ENCODE measurements at places on chromosomes 2 and 18.
A peak's percentile ranks its signal among the peaks of the same experiment; 100 is the strongest.

DNA sequence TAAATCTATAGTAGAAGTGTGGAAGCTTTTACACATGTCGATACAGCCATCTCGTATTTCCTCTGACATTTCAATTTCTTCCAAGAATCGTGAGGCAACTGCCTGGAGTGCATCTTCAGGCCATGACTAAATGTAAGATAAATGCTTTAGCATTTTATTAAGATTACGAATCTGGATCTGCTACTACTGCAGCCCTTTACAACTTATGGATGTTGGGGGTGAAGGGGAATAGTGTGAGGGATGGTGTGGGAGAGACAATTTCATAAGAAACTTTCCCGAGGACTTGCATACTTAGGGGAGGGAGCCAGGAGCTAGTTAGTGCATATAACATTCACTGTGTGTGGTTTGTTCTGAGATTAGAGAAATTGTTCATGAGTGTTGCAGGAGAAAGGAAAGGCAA, 204.8 kb downstream of the SLC39A10 start:
- DNase-seq = no peak

- DNase-seq = peak; percentile 35
Observed at GRCh38 chr2:241036397-241036963, 38.1 kb downstream of the SNED1 start.

DNA sequence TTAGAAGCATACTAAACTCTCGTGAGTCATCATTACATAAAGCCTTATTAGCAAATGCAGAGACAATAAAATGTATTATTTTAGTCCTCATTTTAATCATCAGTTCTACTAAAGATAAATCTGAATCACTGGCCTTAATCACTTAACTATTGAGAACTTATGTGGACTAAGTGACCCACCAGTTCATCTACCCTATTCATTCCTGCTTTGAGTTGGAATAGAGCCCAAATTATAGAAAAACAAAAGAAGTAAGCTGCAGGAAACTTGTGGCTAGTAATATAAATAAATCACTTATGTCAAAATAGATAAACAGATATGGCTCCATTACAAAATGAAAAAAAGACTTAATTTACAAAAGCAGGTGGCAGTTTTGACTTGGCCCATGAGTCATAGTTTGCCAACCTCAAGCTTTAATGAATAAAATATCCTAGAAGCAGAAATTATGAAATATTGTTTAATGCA, 851.8 kb upstream of the CRIM1 start:
- DNase-seq = no peak

DNA sequence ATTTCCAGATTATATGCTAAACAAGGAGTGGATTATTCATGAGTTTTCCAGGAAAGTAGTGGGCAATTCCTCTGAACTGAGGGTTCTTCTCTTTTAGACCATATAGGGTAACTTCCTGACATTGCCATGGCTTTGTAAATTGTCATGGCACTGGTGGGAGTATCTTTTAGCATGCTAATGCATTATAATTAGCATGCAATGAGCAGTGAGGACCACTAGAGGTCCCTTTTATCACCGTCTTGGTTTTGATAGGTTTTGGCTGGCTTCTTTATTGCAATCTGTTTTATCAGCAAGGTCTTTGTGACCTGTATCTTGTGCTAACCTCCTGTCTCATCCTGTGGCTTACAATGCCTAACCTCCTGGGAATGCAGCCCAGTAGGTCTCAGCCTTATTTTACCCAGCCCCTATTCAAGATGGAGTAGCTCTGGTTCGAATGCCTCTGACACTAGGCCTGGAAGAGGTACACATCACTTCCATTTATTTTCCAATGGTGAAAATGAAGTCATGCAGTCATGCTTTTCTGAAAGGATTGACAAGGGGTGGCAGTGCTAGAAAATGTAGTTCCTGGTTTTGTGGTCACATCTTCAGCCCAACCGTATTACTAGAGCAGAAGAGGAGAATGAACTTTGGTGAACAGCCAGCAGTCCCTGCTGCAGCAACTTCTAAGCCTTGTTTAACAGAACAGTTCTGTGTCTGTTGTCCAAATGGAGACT, 26.6 kb upstream of the ITGA4 start:
- DNase-seq = no peak

GRCh38 chr2:222442665-222443064, 18.3 kb downstream of the SGPP2 start:
- no peak for DNase-seq

DNA sequence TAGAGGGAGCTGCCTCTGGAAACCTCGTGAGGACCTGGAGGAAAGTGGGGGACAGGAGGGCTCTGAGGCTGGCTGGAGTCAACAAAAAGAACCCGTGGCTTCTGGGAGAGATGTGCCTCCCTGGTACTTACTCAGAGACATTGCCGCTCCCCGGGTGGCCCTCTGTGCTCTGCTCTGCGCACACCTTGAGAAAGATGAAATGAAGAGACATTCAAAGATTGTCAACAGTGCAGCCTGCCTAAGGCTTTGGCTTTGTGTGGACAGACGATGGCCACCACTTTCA, 14.5 kb downstream of the CYS1 start:
- DNase-seq = no peak

Data from stimulated activated CD8-positive, alpha-beta memory T cell treated with anti-CD3 and anti-CD28 coated beads, Interleukin-7, amount 100 ng/mL, for 48 hours (primary cell).